ENCODE measurements at places on chromosomes 12 and 14. TPM values are rescaled to one million over a fixed set of nuclear protein-coding genes. Genes with fewer than 3 reads are reported as not detected.

GRCh38 chr12:96375170-96375569, 25.1 kb downstream of the CDK17 start:
- peaks cover 36% of the 10 kb centered on the region for H3K4me1 ChIP-seq
- DNase-seq, result no peak
- no peaks in the 10 kb centered on the region for H3K36me3 ChIP-seq
- H3K4me3 ChIP-seq, result no peak overlapping the region

GRCh38 chr12:53224061-53224896, 7.7 kb downstream of the RARG start:
- H3K36me3 ChIP-seq, result no peaks in the 10 kb centered on the region
- no peaks in the 10 kb centered on the region for H3K27me3 ChIP-seq
- peak overlapping the region; percentile 53 for H3K27ac ChIP-seq

DNA sequence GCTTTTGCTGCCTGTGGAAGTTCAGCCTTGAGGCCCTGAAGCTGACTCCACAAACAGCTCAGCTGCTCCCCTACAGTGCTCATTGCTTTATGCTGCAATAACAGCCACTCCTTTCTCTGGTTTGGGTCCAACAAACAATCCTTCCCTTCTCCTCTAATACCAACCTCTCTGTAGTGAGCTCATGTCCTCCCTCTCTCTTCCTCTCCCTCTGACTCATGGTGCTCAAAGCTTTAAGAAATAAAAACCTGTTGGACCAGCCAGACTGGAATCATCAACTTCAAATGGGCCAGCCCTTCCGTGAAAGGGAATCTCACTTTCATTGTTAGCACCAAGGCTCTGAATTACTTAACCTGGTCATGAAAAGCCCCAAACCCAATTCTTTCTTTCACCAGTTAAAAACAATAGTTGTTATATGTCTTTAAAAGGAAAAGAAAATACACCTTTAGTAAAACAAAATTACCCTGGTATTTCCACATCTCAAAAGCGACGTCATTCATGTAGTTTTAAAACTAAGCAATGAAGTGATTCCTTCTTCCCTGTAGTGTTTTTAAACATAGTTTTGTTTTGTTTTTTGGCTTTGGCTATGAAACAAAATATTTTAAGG, 126.4 kb downstream of the DUSP6 start:
- H3K27ac ChIP-seq, result peak overlapping the region; percentile 21
- H3K27me3 ChIP-seq, result no peaks in the 10 kb centered on the region
- no peak overlapping the region for H3K4me3 ChIP-seq

GRCh38 chr14:104707608-104708595, 16.1 kb upstream of the ADSS1 start:
- H3K27me3 ChIP-seq, result no peaks in the 10 kb centered on the region
- H3K4me3 ChIP-seq, result no peak overlapping the region
- no peak overlapping the region for H3K27ac ChIP-seq
- peaks cover 39% of the 10 kb centered on the region for H3K36me3 ChIP-seq
- DNase-seq, result peak; percentile 29

DNA sequence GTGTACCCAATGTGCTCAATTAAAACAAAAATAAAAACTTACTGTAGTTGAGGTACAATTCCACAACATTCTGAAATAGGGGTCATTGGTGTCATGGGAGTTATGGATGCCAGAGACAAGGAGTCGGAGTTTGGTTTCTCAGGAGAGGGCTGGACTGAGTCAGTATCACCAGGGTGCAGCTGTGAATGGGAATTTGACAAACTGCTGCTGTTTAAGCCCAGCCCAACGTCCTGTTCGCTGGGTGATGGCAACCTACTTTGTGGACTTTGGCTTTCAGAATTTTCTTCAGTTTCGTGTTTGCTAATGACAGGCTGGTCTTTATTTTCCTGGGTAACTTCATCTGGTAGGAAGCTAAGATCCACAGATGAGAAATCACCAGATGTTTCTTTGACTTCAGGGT, 3.9 kb downstream of the TBPL2 start:
- H3K27ac ChIP-seq, result no peak overlapping the region
- H3K36me3 ChIP-seq, result no peaks in the 10 kb centered on the region
- no peak for DNase-seq

DNA sequence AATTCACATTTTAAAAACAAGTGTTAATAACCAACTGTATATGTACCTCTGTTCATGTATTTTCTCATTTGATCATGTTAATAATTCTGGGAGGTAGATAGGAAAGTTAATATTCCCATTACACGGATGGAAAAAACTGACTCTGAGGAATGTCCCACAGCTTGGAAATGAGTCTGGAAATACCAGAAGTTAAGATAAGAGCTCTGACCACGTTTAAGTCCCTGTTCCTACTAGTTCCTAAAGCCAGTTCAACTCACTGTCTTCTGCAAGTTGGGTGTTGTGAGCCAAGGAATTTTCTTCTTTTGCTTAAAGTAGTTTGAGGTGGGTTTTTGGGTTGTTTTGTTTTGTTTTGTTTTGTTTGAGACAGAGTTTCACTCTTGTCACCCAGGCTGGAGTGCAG, 104.5 kb downstream of the TMEM30B start:
- no peak overlapping the region for H3K27ac ChIP-seq
- DNase-seq, result no peak
- H3K36me3 ChIP-seq, result no peaks in the 10 kb centered on the region
- H3K4me3 ChIP-seq, result no peak overlapping the region

DNA sequence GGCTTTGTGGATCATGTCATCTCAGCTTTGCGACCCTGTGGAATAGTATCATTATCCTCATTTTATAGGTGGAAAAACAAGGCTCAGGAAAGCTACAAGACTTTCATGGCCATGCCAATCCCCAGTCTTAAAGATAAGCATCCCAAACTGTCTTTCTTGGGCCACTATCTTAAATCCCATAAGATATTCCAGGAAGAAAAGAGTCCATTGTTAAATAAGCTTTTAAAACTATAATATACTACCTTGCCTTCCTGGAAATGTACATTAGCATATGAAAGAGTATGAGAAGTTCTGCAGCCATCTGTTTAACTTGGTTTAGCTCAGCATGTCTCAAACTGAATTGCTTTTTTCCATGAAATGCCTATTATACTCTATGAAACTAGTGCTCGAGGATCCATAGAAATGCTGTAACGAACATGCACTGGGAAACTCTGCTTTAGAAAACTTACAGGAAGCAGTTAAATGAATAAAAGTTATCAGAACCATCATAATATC, 77.1 kb downstream of the B4GALNT3 start:
- H3K4me3 ChIP-seq, result no peak overlapping the region
- no peaks in the 10 kb centered on the region for H3K36me3 ChIP-seq
- peaks cover 15% of the 10 kb centered on the region for H3K4me1 ChIP-seq
- H3K27me3 ChIP-seq, result no peaks in the 10 kb centered on the region

DNA sequence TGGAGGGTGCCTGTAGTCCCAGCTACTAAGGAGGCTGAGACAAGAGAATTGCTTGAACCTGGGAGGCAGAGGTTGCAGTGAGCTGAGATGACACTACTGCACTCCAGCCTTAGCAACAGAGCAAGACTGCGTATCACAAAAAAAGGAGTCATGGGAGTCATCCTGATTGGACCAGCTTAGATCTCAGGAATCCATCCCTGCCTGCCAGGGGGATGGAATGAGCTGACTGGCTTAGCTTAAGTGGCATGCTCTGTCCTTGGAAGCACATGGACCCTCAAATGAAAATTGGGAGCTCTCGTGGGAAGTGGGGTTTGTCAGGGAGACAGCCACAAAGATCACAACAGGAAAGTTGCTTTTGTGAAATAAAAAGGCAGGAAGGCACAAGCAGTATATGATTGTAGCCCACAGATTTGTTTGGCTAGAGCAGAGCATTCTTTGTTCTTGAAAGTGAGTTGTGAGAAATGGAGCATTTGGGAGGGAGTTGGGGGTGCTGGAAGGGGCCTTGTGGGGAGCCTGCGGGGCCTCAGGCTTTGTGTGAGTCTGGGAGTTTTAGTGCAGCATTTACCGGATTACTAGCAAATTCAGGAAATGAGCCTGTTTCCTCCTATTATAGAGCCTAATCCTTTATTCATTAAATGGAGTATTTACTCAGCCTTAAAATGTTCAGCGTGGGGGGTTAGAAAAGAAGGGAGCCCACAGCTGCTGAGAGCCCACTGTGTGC, 30.7 kb downstream of the DGLUCY start:
- no peaks in the 10 kb centered on the region for H3K27me3 ChIP-seq
- H3K4me1 ChIP-seq, result peaks cover 80% of the 10 kb centered on the region
- H3K27ac ChIP-seq, result peak overlapping the region; percentile 89
- H3K4me3 ChIP-seq, result no peak overlapping the region

DNA sequence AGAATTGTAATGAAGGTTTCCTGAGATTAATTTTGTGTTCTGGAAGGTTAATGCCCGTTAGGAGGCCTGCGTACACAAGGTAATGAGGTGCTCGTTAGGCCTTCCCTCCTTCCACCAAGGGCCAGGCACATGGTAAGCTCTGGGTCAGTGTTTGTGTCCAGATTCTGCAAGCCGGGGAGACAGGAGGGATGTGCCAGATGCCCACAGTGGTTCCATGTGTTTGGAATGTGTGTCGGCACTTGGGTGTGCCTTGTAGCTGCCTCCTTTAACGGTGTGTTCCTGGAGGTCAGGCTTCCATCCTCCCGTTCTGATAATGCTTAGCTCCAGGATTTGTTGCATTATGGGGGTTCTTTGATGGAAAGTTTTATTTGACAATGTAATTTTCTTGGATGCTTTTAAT, 5.7 kb downstream of the TRAF3 start:
- DNase-seq, result no peak
- H3K27ac ChIP-seq, result no peak overlapping the region
- H3K27me3 ChIP-seq, result no peaks in the 10 kb centered on the region
- H3K4me3 ChIP-seq, result no peak overlapping the region

- H3K27ac ChIP-seq, result no peak overlapping the region
- H3K27me3 ChIP-seq, result peaks cover 47% of the 10 kb centered on the region
- H3K36me3 ChIP-seq, result no peaks in the 10 kb centered on the region
- H3K4me3 ChIP-seq, result no peak overlapping the region
- DNase-seq, result no peak
- no peaks in the 10 kb centered on the region for H3K4me1 ChIP-seq
These were observed 79.7 kb downstream of the RIMBP2 start for GRCh38 chr12:130636370-130636769.

DNA sequence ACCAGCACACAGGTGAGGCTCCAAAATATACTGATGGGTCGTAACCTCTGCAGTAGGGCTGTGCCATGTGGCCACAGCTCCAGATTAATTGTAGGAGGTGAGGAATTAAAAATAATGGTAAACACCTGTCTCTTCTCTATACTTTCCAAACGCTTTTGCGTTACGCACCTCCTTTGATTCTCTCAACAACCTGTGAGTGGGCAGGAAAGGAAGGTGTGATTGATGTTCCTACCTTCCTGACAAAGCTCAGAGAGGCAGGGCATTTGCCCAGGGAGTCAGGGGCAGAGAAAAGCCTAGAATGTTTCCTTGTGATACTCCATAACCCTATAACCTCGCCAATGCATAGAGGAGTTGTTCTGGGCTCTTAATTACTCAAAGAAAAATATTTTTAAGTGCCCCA, 124.9 kb downstream of the PRMT8 start:
- no peak for DNase-seq
- H3K4me3 ChIP-seq, result no peak overlapping the region
- no peaks in the 10 kb centered on the region for H3K4me1 ChIP-seq
- H3K36me3 ChIP-seq, result no peaks in the 10 kb centered on the region
- no peak overlapping the region for H3K27ac ChIP-seq
- H3K27me3 ChIP-seq, result peaks cover 28% of the 10 kb centered on the region

DNA sequence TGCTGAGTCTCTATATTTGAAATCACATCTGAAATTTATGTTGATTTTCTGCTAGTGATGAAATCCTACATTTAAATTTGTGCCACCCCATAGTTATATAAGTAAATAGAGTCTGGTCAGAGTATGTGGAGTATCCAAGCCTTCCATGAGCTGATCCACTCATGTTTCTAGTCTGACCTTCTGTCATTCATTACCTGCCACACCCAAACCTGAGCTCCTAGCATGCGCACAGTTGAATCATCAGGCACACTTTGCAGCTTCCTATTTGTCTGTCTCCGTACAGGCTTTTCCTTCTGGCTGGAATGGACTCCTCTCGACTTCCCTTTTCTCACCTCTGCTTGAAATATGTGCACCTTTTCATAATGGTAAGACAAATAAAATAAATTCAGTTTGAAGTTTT, 45.3 kb upstream of the LRIG3 start:
- no peaks in the 10 kb centered on the region for H3K36me3 ChIP-seq
- H3K27me3 ChIP-seq, result no peaks in the 10 kb centered on the region

DNA sequence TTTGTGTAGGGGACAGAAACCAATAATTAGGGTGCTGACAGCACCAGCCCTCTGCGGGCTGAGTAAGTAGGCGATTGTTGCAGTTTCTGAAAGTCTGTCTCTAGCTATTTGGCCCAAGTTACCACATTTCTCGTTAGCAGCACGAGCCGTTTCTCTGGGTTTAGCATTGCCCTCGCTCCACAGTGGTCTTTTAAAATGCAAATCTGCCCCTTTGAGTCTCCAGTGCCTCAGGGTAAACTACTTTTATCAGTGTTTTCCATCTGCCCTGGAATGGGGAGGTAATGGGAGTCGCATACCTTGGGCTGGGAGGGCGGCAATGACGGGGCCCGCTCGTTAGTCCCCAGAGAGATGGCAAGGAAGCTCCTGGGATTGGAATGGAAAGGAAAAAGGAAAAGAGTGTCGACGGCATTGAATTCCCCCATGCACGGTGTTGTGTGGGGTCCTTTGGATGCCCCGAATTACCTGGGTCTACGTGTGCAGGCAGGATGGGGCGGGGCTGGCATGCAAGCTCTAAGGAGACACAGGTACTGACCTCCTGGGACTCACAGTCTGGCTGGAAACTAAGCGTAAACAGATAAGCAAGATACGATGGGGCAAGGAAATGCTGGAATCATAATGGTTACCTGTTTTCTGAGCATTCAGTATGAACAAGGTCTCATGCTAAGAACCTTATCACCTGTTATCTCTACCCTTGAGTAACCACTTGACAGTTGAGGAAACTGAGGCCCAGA, 131.8 kb upstream of the MAP1LC3B2 start:
- no peak overlapping the region for H3K27ac ChIP-seq
- no peak for DNase-seq
- H3K4me1 ChIP-seq, result no peaks in the 10 kb centered on the region
- H3K4me3 ChIP-seq, result no peak overlapping the region
- H3K36me3 ChIP-seq, result no peaks in the 10 kb centered on the region

DNA sequence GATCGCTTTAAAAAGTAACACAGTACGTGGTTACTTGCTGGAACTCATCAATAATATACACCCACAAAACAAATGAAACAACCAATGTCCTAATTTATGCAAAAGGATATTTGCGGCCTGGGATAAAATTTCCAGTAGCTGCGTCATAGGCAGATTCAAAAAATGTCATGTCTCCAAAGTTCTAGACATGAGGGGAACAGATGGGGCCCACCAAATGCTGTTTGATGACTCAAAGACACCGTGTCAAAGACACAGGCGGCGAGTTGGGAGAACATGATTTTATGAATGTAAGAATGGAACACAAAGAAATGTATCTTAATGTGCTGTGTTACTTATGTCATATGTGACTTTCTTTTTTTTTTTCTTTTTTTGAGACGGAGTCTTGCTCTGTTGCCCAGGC, 34.3 kb upstream of the NCOR2 start:
- H3K36me3 ChIP-seq, result no peaks in the 10 kb centered on the region
- no peak overlapping the region for H3K4me3 ChIP-seq
- H3K4me1 ChIP-seq, result no peaks in the 10 kb centered on the region
- H3K27ac ChIP-seq, result no peak overlapping the region
- no peak for DNase-seq

Gene BCL2L14
- not detected for total RNA-seq

Gene GALNT8
- not detected for total RNA-seq

Gene NTN4
- 11.7 TPM for total RNA-seq

Gene JKAMP
- total RNA-seq, result 43.9 TPM

Gene SDSL
- 0.37 TPM for total RNA-seq

Gene PABPN1
- 275 TPM for total RNA-seq

All from A673 (cell line).